Anterior cingulate cortex (tissue), 58 donors: ENCODE measurements at places on chromosomes 1 and 21.

GRCh38 chr21:43832158-43832550 is 32.9 kb upstream of the AGPAT3 start:
- no peak for DNase-seq

GRCh38 chr1:26300578-26301275 is 5.7 kb downstream of the UBXN11 start:
- no peak for DNase-seq

DNA sequence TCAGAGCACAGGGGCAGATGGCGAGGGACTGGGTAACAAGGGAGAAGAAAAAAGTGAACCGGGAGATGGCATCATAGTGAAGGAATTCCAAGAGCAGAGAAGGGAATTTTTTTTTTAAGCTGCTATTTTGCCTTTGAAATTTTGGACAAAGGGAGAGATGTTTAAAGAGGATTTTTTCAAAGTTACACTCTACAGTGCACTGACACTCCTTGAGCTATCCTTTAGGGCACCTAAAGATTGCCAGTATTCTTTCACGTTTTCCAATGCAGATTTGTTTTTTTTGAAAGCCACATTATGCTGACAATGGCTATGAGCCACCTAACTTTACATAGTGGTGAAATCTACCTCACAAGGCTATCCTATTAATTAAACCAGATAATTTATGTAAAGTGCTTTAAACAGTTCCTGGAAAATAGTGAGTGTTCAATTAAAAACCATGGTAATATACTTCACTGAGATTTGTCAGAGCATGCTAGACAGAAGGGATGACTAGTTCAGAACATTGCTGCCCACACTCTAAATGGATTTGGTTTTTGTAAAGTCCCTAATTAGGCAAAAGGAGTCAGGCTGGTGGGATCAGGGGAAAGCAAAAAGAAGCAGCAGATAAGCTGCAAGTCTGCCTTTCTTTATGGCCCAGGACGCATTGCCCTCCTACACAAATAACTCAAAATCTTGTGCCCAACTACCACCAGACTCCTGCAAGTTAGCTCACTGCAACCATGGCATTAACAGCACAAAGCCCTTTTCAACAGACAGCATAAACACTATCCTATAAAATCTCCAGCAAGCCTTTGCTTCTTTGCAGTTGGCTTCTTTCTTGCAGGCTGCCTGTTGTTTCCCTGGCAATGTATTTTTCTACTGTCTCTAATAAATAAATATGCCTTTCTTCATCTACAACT is 53.9 kb downstream of the PRDX6 start:
- DNase-seq = no peak

DNA sequence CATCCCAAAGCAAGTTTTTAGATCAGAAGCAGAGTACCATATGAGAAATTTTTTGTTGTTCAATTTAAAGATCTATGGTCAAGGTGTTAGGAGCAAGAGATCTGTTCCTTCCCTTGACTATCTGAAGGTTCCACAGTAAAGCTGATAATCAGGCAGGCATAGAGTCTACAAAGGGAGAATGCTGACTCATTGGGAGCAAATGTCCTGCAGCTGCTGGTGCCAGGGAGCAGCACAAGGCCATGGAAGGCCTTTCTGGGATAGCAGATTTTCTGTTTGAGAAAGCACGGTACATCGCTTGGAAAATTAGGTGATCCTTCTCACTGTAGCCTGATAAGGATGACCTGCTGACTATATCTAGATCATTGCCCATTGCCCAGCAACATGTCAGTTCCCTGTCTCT is 210.1 kb upstream of the C1orf87 start:
- DNase-seq = no peak

DNA sequence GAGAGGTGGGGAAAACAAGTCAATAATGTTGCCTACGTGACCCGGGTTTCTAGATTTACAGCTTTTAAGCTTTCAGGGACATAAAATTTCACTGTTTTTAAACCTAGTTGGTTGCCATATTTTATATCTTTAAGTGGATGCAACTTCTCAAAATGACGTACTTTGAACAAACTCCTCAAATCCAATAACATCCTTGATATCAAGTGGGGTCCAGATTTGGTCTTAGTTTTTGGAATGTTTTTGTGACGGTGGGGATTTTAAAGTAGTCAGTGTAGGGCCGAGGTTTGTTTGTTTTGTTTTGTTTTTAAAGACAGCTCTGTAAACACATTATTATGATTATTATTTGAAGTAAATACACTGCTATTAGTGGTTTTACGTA is 453 bp downstream of the CDKN2C start:
- DNase-seq = no peak

- DNase-seq = no peak
These were observed 38.0 kb downstream of the RASSF5 start for GRCh38 chr1:206545351-206545750.
